ENCODE measurements at places on chromosomes 4 and X.

DNA sequence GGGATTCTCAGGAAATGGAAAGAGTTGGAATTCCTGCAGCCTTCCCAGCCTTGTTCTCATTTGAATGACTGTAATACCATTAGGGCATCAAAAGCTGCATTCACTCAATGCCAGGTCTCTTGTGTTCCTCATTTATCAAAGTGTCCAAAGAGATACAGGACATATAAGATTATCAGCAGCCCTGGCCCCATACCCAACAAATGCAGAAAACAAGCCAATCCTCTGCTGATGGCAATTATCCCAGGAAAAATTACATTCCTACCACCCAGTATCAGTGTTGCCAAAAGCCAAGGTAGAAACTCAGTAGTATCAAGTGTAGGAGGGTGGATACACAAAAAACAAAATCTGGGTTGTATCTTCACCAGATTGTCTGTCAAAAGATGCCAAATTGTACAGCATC is 18.5 kb upstream of the ASB5 start:
- DNase-seq: no peak

DNA sequence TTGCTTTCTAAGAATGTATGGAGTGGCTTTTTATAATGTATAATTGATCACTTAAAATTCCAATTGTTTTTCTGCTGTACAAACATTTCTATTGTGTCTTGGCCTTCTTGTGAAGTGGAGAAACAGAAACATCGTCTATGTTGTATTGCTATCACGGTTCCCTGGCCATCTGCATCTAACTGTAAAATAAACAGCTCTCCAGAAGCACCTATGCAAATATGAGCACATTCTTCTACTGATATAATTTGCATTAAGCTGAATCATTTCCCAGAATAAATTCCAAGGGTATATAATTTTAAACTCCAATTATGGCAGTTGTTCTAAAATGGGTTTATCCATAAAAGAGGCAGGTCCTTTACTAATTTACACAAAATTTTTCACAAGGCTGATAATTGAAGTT is 261.6 kb upstream of the STS start:
- no peak for DNase-seq

DNA sequence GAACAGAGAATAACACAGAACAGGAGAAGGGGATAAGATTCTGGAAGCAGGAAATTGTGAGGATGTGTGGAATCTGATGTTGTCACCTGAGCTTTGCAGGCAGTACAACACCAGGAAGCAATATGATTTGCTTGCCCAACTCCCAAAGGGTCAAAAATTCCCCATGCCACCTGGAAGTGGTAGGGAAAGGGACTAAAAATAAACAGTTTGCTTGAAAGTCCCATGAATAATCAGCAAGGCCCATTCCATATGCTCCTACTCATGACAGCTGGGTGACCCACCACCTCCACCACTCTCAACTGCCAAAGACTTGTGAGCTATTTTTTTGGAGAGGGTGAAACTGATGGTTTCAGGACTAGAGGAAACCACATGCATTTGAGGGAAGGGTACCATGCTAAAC is 168.4 kb downstream of the KCNIP4 start:
- no peak for DNase-seq

- no peak for DNase-seq
Measured at GRCh38 chrX:131802836-131803626, 220.1 kb upstream of the STK26 start.

DNA sequence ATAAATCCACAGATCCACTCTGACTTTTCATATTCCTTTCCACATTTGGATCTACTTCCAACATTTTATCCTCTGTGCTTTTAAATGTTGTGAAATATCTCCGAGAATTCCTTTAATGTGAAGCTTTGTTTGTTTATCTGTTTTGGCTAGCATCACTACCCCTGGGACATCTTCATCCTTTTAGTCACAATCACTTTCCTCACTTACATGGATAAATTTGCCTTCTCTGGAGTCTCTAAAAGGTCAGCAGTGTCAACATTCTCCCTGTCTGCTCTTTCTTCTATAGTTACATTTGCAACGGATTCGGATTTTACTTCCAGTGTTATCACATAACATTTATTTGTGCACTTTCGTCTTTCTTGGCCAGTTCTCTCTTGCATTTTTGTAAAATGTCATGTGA is 34.2 kb upstream of the LRAT start:
- no peak for DNase-seq

- DNase-seq: no peak
Measured at GRCh38 chr4:75370576-75370975, 143.6 kb downstream of the RCHY1 start.

DNA sequence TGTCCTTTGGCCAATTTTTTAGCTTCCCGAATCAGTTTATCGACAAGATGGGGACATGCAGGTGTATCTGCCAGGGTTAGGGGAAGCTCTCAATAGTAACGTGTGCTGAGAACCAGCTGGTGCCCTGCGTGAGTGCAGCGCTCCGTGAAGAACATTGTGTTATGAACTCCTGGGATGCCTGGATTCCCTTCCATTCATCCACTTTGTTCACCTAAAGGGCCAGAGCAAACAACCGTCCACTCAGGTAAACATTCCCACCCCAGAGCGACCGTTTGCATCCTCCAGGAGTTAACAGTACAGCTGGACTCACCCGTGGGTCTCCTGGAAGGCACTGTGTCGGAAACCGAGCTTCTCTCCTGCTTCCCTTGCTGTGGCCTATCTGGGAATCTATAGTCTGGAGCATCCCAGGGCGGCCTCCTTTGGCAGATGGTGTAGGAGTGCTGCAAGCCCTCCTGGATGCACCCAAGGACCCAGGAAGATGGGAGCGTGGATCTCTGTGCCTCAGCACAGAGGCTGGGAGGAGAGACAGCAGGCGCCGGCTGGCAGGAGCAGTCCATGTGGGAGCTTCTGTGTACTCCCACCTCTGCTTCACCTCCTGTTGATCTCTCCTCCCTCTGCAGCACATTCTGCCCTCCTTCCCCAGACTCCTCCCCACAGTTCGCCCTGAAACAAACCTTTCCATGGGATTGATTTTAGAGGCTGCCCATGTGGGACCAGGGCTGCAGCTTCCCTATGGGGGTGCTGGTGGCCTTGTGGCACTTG is 62.7 kb downstream of the SHROOM2 start:
- DNase-seq: no peak

DNA sequence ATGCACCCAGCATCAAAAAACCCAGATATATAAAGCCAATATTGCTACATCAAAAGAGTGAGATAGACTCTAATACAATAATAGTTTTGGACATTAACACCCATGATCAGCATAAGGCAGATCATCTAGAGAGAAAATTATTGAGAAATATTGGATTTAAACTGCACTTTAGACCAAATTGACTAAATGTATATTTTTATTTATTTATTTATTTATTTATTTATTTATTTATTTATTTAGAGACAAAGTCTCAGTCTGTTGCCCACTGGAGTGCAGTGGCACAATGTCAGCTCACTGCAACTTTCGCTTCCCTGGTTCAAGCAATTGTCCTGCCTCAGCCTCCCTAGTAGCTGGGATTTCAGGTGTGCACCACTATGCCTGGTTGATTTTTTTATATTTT is 193.0 kb downstream of the KLHL4 start:
- no peak for DNase-seq

GRCh38 chr4:176631611-176632010 is 161.1 kb downstream of the VEGFC start:
- DNase-seq: no peak

DNA sequence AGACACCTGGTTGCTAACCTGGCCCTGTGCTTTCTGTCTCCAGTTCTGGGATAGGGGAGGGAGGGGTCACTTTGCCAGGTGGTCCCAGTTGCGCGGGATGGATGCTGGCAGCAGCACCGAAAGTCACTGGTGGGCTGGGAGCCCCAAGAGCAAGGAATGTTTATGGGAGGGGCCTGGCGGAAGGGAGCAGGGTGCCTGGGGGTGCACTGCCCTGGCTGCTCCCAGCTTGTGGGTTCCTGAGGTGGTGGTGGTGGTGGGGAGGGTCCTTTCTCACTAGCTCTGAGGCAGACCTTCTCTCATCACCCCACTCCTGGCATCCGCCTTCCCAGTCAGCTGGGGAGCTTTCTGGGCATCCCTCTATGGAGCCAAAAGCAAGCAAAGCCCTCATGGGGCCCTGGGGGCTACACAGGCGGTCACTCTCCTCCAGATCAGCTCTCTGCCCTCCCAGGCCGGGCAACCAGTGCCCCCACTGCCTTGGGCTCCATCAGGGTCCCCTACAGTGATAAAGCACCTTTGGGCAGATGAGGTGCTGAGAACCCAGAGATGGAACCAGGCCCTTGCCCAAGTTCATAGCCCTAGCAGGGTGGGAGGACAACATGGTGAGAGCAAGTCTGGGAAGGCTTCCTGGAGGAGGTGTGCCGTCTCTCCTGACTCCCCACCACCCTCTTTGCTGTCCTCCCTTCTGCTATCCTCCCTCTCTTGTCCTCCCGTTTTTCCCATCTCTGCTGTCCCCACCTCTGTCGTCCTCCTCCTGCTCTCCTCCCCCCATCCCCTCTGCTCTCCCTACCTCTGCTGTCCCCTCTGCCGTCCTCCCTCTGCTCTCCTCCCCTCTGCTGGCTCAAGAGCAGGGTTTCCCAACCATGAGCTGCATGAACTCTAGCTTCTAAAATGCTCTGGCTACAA is 16.0 kb downstream of the FGFR3 start:
- DNase-seq: no peak

DNA sequence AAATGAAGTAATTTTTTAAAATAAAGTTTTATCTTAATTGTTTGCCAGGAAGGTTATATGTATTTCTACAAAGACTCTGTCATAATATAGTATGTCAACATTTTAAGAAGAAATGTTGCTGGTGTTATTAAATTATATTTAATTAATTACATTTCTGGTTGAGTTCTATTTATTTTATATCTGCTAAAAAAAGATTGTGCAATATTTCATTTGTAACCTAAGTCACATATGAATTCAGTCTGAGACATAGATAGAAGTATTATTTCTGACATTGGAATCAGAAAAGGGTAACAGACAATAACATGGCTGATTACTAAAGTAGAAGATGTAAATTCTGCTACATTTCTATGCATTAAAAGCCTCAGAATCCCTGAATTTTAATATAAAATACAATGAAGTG is 1985.1 kb downstream of the C4orf33 start:
- DNase-seq: no peak

DNA sequence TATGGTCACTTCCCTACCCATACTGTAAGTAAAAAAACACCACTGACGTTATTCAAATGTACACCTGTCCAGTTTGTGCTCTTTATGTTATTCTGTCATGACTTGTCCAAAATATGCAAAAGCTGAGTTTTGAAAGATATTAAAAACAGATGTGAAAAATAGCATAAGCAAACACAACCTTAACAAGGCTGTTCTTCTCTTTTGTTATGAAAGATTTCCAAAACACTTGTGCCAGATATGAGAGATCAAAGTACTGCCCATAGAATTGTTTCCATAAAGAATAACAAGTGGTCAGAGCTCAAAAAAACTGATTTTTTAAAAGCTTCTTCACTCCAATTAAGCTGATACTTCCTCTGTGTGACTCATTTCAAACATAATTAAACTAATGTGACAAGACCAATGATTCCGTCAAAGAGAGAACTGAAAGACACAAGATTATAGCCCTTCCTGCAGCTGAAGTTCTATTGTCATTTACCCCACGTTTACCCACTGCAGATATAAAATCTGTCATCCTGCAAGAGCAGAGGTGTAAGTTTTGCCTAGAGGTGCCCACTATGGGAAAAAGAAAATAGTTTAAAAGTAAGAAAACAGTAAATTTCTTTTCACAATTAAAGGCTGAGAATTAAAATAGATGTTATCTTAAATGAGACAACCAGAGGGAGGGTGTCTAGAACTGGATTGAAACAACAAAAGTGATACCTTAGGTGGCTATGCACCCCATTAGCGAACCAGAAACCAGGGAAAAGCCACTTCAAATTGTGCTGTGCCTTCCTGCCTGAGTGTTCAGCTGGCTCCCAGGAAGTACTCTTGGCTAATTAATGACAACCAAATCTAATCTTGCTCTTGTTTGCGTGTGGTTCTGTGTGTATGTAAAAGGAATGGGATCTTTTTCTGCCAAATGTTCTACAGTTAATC is 30.1 kb downstream of the RASSF6 start:
- DNase-seq: no peak

DNA sequence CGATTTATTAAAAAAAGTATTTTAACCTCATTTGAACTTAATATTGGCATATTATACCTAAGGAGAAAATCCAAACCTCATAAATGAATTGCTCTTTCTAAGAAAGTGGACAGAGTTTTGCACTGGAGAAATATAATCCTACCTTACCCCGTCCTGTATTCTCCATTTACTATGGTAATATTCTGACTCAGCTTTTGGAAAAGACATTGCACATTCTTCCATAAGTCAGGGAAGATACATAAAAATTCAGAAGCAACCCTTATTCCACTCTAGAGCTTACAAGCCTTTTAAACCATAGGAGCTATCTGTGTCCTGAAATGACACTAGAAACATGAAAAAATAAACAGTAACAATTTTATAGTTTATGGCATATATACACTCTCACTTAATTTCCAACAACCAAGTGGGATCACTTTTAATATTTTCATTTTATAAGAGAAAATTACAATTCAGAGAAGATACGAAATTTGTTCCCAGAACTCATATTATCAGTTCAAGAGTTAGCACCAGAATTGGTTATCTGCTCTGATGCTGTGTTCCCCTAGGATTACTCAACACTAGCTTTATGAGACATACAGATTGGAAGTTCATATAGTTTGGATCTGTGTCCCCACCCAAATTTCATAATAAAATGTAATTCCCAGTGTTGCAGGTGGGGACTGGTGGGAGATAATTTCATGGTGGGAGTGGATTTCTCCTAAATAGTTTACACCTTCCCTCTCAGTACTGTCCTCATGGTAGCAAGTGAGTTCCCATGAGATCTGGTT is 359.4 kb downstream of the ARAP2 start:
- no peak for DNase-seq

- DNase-seq: peak; percentile 64
Measured at GRCh38 chrX:130975947-130976346, 72.9 kb upstream of the ENOX2 start.

- DNase-seq: no peak
Measured at GRCh38 chr4:74291471-74291870, 16.8 kb upstream of the EPGN start.

GRCh38 chr4:7397206-7398103 is 37.3 kb downstream of the PSAPL1 start:
- DNase-seq: no peak

DNA sequence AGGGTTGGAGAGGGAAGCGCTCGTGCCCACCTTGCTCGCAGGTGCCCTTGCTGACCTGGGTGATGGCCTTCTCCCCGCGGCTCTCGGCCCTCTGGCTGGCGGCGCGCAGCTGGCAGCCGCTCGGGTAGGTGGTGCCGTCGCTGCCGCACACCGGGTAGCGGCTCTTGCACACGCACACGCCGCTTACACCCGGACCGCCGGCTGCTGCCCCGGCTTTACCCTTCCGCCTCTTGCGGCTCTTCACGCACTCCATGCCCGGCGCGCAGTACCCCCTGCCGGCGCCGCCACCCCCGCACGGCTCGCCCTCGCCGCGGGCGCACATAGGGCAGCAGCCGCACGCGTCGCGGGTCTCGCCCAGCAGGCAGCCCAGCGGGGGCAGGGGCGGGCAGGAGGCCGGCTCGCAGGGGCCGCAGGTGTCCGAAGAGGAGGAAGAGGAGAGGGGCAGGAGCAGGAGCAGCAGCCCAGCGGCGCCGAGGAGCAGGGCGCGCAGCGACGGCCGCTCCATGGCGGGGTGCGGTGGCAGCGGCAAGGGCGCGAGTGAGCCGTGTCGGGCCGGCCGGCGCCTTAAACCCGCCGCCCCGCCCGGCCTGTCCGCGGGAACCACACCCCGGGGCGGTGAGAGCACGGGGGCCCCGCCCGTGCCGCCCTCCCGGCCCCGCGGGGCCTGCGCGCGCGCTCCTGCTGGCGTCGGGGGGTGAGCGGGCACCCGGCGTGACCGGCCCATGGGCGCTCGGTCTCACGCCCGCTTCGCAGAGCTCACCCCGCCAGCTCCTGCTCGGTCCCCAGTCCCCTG is at the start of gene IGFBP7:
IGFBP7 (minus strand) TSS at position 539 of the 793 bp plus-strand sequence; CDS start at position 505, 34 bp downstream.
- peak; percentile 9 for DNase-seq

- no peak for DNase-seq
Measured at GRCh38 chr4:124703154-124703553, 9.4 kb downstream of the ANKRD50 start.
